ENCODE measurements at places on chromosomes 6 and 20.

DNA sequence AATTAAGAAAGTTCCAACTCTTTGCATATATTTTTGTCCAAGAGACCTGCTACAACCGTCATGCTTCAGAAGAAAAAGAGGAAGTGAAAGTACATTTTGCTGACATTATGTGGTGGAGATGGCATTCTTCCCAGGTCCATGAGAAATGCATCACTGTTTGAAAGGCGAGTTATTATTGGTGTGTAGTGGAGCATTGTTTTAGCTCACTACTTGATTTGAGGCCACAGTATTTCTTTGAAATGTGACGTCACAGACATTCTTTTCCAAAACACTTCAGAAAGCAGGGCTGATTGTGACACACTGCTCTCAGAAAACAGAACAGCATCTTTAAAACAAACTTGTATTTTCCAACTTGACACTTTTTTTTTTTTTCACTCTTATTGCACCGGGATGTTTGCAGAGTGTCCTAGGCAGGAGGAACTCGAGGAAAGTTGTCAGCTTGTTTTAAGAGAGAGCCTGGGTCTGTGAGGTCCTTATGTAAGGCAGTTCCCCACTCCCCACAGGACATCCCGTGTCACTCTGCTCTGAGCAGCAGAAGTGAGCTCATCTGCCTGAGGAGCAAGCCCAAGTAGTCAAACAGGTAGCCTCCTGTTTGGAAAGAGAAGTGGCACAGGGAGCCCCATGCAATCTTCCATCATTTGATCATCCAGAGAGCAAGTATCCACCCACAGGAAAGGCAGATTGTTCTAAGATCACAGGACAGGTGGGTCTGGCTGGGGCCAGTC, 1.1 kb downstream of the SPTLC3 start:
- peak overlapping the region; percentile 77 for H3K4me3 ChIP-seq
- DNase-seq = peak; percentile 8
- H3K36me3 ChIP-seq = peaks cover 5% of the 10 kb centered on the region
- H3K4me1 ChIP-seq = peaks cover 24% of the 10 kb centered on the region

DNA sequence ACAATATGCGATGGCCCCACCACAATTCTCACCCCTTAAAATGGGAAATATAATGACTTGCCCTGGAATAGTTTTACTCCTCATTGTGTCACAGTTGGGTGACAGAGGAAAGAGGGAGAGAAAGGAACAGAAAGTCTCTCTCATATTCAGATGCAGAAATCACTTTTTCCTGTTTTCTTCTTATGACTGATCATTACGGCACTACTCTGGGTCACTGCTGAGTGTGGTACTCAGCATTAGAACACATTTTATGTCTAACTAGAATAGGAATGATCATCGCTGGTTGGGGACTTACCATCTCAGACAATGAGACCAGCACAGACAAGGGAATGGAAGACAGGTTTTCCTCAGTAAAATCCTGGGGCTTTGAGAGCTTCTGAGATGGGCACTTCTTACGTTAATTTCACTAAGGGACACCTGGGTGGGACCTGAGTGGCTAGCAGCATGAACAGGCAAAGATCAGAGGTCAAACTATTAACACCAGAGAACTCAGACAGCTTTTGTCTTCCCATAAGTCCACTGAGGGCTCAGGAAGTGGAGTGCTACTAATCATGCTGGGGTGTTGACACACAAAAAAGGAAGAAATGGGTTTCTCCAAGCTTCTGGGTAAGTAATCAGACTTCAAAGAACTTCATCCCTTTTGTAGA, 54.9 kb upstream of the ARHGAP18 start:
- H3K27me3 ChIP-seq = peaks cover 35% of the 10 kb centered on the region
- H3K36me3 ChIP-seq = no peaks in the 10 kb centered on the region
- H3K4me3 ChIP-seq = no peak overlapping the region
- H3K27ac ChIP-seq = no peak overlapping the region

DNA sequence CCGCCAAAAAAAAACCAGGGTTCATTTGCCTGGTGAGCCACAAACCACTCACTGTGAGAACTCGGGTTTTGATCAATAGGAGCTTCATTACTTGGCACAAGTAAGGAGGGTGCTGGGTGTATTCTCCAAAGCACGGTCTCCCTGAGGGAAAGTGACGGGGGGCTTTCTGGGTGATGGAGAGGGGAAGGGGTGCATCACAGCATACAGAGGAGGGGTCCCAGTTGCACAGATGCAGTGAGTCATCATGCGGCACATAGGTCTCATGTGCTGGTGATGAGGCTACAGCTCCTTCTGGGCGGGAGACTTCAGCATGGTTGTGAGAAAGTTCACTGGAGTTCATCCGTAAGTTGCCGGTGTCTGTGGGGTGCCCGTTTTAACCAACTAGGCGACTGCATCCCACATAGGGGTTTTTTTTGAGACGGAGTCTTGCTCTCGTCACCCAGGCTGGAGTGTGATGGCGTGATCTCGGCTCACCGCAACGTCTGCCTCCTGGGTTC, 36.2 kb downstream of the SUN5 start:
- H3K27ac ChIP-seq = no peak overlapping the region
- no peaks in the 10 kb centered on the region for H3K27me3 ChIP-seq
- DNase-seq = peak; percentile 69
- peak overlapping the region; percentile 70 for H3K4me3 ChIP-seq

- no peak overlapping the region for H3K27ac ChIP-seq
- H3K36me3 ChIP-seq = no peaks in the 10 kb centered on the region
- H3K4me1 ChIP-seq = no peaks in the 10 kb centered on the region
- no peaks in the 10 kb centered on the region for H3K27me3 ChIP-seq
These were observed 6.1 kb downstream of the COL21A1 start for GRCh38 chr6:56241124-56241802.

GRCh38 chr6:19999319-20000191, 162.4 kb downstream of the ID4 start:
- DNase-seq = no peak
- no peaks in the 10 kb centered on the region for H3K27me3 ChIP-seq
- H3K27ac ChIP-seq = no peak overlapping the region
